ENCODE measurements at places on chromosomes 1 and 21.
A peak's percentile ranks its signal among the peaks of the same experiment; 100 is the strongest.

DNA sequence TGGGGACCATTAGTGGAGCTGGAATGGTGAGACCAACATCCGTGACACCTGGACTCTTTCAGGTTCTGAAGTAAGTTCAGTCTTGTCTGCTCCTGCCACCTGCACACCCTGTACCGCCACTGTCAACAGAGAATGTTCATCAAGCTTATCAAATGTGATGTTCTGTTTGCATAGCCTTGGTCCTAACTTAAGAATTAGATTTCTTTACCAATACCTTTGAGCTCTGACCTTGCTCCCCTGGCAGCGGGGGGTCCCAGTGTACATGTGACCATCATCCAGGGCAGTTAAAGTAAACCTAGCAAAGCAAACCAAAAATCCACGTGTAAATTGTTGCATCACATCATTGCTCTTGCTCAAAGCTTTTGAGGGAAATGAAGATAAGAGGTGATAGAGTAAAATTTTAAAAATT is 14.5 kb downstream of the SLC25A33 start:
- no peak for DNase-seq

DNA sequence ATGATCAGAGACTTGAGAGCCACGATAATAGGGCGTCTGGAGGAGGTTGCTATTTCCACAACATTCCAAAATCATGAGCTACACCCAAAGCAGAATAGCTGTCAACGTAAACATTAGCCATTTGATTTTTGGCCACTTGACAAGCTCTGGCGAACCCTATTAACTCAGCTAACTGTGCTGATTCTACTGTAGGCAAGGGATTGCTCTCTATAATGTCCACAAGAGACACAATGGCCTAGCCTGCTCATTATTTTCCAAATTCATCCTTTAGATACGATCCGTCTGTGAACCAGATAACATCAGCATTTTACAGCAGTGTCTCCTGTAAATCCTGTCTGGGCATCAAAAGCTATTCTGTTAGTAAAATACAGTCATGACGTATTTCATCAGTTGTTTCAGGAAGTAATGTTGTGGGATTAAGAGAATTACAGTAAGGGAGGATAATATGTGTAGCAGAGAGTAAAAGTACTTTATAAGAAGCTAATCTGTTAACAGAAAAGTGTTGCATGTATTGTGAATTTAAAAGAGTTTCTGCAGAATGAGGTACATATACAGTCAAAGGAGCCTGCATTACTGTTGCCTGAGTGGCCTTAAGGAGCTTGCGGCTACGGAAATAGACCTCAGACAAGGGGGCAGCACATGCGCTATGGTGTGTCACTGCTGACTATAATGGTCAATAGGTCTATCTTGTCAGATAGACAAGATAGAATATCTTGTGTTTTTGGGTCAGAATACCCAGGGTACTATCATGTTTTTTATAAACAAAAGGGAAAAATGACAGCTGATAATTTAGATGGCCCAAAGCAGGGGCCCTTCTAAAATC is 44.9 kb upstream of the TINAGL1 start:
- no peak for DNase-seq

- DNase-seq, result no peak
Observed at GRCh38 chr1:21672478-21673276, 3.5 kb upstream of the RAP1GAP start.

GRCh38 chr1:43049481-43049880 is 90.8 kb upstream of the SLC2A1 start:
- no peak for DNase-seq

DNA sequence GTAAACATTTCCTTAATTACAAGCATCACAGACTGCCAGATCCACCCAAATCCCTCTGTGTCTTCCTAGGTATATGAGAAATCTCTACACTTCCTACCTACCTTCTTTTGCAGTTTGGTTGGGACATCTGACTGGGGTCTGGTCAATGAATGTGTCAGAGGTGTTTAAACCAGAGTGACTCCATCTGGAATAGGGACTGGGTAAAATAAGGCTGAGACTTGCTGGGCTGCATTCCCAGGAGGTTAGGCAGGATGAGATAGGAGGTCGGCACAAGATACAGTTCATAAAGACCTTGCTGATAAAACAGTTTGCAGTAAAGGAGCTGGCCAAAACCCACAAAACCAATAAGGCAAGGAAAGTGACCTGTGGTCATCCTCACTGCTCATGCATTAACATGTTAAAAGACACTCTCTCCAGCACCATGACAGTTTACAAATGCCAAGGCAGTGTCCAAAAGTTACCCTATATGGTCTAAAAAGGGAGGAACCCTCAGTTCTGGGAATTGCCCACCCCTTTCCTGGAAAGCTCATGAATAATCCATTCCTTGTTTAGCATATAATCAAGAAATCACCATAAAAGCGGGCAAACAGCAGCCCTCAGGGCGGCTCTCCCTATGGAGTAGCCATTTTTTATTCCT is 87.4 kb upstream of the BACE2 start:
- no peak for DNase-seq

- no peak for DNase-seq
Observed at GRCh38 chr1:62452951-62453350, 16.1 kb downstream of the USP1 start.

DNA sequence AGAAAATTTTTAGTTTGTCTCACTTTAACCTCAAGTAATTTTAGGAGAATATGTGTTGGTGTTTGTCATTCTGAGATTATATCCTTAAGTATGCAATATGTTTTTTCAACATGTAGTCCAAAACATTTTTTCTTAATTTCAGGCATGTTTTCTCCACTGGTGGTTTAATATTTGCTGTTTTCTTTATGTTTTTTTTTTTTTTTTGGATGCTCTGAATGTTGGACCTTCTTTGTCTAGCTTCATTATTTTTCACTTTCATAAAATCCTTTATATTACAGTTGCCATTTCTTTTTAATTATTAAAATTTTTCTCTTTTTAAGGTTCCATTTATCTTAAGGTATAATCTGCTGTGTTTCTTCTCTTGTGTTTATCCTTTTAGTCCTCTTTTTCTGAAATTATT is 342.2 kb upstream of the DUSP10 start:
- DNase-seq, result no peak

DNA sequence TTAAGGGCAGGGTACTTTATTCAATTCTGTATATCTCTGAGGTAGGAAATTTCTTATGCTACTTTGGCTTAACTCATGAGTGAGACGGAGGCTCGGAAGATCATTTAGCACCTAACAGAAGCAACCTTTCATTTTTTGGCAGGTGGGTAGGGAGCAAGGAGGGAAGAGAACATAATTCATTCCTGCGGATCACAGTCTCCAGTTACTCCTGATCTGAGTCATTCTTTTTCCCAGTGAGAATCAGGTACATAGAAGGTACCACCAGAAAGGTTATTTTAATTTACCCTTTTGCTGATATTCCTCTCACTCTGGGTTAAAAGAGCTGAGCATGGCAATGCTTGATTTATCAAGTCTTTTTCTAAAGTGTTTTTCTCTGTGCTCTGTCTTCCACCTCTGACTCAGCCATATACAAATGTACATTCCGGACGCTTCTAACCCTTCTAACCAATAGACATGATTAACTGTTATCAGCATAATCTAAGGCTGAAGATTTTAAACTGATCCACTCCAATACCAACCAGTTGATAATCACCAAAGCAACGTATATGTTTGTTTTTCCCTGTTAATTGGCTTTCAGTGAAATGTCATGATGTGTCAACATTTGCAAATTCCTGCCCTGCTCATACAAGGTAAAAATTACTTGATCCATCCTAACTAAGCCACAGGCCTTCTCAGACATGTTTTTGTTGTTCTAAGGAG is 271.7 kb downstream of the DUSP10 start:
- DNase-seq, result no peak

- no peak for DNase-seq
Observed at GRCh38 chr21:26840912-26841311, 4.3 kb downstream of the ADAMTS1 start.

- no peak for DNase-seq
Observed at GRCh38 chr1:10943991-10944730, 68.3 kb upstream of the TARDBP start.

- DNase-seq, result no peak
Observed at GRCh38 chr1:81598623-81599022, 202.1 kb upstream of the ADGRL2 start.

- DNase-seq, result no peak
Observed at GRCh38 chr1:24547195-24547594, 8.7 kb upstream of the NCMAP start.

DNA sequence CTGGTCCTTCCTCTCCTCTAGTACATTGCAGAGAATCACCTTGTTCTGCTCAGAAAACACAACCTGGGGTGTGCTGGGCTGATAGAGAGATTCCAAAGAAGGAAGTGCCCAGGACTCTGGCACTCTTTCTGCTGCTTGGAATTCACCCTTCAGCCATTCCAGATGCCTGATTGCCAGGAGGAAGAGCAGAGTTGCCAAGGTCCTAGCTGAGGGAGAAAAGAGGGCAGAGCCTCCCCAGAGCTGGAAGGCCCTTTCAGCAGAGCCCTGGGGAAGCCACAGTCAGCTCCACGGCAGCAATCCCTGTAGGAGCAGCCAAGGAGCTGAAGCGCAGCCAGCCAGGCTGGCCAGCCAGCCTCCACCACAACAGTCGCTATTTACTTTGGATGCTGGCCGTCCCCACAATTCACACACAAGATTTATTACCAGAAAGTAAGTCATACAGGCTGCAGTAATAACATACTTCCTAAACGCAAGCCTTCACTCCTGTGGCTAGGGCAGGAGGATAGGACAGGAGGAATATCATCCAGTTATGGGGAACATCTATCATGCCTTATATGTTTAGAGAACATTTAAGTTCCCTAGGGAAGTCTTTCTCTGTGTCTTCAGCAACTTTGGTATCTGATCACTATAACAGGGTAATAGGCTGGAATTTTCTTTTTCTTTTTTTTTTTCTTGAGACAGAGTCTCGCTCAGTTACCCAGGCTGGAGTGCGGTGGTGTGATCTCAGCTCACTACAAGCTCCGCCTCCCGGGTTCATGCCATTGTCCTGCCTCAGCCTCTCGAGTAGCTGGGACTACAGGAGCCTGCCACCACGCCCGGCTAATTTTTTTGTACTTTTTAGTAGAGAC is 36.6 kb upstream of the SLC44A3 start:
- DNase-seq, result no peak

DNA sequence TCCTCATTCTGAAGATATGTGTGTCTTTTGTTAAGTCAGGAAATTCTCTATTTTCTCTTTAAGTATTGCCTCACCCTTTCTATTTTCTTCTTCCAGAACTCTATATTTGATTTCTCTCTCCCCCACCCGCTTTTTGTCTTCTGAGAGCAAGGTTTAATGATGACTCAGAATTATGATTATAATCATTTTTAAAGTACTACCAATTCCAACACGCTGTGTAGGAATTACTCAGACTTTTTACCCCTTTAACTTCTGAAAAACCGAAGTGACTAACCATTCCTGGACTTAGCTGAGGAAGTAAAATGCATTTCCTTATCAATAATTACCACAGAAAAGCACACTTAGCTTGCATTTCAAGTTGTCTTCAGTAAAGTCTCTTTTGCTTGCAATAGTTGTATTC is 20.8 kb upstream of the SCYL3 start:
- peak; percentile 60 for DNase-seq

DNA sequence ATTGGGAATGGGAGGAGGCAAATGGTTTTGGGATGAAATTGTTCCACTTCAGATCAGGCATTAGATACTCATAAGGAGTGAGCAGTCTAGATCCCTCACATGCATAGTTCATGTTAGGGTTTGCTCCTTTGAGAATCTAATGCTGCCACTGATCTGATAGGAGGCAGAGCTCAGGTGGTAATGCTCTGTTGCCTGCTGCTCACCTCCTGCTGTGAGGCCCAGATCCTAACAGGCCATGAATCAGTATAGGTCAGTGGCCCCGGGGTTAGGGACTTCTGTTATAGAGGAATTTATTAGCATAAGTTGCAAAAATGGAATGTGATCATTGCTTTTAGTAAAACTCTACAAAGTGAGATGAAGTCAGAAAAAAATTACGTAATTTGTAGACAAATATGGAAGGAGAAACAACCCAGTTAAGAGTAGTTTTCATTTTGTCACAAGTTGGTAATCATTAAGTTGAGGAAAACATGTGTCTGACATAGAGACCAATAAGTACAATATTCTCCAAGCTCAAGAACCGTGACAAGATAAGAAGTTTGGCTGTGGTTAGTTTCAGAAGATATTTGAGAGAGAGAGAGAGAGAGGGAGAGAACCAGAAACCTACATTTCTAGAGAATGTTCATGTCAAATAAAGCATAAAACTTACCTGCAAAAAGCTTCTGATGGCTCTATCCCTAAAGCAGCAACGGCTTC is 689.7 kb upstream of the PRMT6 start:
- no peak for DNase-seq

- no peak for DNase-seq
Observed at GRCh38 chr21:42865776-42866160, 13.6 kb downstream of the WDR4 start.

- DNase-seq, result no peak
Observed at GRCh38 chr1:161190962-161191521, 7.8 kb downstream of the ADAMTS4 start.

- DNase-seq, result no peak
Observed at GRCh38 chr1:213041443-213041842, 9.6 kb upstream of the RPS6KC1 start.

- no peak for DNase-seq
Observed at GRCh38 chr1:14598498-14599182, at the start of gene KAZN. Gene KAZN (plus strand): TSS chr1:14598685.

GRCh38 chr1:93816970-93817678 is 61.9 kb downstream of the DNTTIP2 start:
- DNase-seq, result no peak

- DNase-seq, result no peak
Observed at GRCh38 chr1:48115835-48116234, 106.7 kb upstream of the SLC5A9 start.

DNA sequence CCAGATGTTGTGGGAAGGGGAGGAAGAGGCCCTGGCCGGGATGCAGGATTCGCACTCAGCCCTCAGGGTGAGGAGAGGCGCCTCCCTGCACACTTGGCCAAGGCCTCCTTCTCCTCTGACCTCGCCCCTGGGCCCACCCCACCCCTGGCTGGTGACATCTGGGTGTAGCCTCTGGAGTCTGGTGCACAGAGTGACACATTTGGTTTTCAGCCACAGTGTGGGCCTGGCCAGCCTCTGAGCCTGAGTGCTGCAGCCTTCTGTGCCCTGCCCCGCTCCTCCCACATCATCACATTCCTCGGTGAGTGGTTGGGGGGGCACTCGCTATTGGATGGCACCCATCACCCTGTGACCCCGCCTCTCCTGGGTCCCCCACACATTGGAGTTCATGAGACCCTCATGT is 45.8 kb downstream of the PRDM16 start:
- no peak for DNase-seq

DNA sequence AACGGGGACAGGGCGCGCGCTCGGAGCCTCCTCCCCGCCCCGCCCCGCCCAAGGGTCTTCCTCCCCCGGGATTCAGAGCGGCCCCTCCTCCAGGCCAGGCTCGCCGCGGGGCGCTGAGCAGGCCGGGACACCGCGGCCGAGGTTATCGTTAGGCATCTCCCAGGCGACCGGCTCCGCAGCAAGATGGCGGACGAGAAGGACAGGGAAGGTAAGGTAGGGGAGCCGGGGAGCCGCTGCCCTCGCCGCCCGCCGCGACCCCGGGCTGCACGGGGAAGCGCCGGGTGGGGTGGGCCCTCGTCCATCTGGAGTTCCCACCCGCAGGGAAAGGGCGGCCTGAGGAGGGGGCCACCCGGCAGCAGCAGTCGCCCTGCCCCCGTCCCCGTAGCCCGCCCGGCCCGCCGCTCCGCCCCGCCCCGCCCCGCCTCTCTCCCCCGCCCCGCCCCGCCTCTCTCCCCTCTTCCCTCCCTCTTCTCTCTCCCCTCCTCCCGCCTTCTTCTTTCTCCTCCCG is 105.9 kb upstream of the HNRNPU start:
- DNase-seq, result peak; percentile 68

Data from activated CD4-positive, alpha-beta T cell treated with anti-CD3 and anti-CD28 coated beads, Interleukin-2, amount 50 U/mL, for 16 hours (primary cell).